ENCODE measurements at places on chromosomes 3 and 15. TPM values are rescaled to one million over a fixed set of nuclear protein-coding genes. Genes with fewer than 3 reads are reported as not detected.

- no peak for DNase-seq
Measured at GRCh38 chr3:13317596-13318320, 102.4 kb downstream of the NUP210 start.

The BUB1B gene
- 1.2 TPM for total RNA-seq

- DNase-seq, result no peak
Measured at GRCh38 chr15:99322643-99323405, 71.5 kb downstream of the LRRC28 start.

GRCh38 chr3:56971261-56971660, 89.2 kb upstream of the SPATA12 start:
- DNase-seq, result no peak

The FEZF2 gene
- not detected for total RNA-seq

GRCh38 chr3:175851541-175851940, 992.4 kb downstream of the NAALADL2 start:
- no peak for DNase-seq

GRCh38 chr3:50299929-50300680, 900 bp upstream of the HYAL3 start:
- no peak for DNase-seq

- no peak for DNase-seq
Measured at GRCh38 chr3:175383371-175383770, 524.2 kb downstream of the NAALADL2 start.

DNA sequence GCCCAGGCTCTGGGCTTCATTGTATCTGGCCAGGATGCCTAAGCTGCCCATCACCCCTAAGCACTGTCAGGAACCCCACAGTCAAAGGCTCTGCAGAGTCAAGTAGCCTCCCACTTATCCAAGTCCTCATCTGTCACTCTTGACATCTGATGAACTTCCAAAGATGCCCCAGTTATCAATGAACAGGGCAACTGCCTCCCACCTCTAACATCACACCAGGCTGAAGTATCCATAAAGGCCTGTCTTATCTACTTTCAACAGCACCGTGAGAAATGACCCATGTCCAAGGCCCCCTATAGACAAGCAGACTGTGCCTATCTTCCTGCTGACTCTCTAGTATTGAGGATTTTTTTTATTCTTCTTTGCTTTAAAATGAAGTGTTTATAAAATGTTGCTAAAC, 56.4 kb downstream of the TRIM69 start:
- DNase-seq, result no peak

The CCDC33 gene
- total RNA-seq, result not detected

- no peak for DNase-seq
Measured at GRCh38 chr15:73633991-73634495, 854 bp upstream of the NPTN start.

The CCK gene
- total RNA-seq, result not detected

GRCh38 chr15:91151781-91152563, 51.9 kb downstream of the SV2B start:
- DNase-seq, result peak; percentile 65

DNA sequence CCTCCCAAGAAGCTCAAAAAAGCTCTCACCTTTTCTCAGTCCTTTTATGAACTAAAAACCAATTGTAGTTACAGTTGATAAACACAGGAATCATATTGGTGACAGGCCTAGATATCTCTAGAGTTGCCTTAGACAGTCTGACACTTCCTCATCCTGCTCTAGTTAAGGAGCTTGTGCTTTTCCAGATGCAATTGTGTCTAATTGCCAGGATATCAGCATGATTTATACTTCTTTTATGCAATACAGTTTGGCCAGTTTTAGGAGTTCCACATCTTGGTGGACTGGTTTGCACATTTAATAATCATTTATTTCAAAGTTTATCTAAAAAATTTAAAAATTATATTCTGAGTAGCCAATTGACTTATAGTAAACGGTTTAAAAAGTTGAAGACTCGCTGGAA, 95.7 kb downstream of the DUT start:
- no peak for DNase-seq

- peak; percentile 84 for DNase-seq
Measured at GRCh38 chr15:89416339-89417183, 79.8 kb downstream of the RHCG start.

DNA sequence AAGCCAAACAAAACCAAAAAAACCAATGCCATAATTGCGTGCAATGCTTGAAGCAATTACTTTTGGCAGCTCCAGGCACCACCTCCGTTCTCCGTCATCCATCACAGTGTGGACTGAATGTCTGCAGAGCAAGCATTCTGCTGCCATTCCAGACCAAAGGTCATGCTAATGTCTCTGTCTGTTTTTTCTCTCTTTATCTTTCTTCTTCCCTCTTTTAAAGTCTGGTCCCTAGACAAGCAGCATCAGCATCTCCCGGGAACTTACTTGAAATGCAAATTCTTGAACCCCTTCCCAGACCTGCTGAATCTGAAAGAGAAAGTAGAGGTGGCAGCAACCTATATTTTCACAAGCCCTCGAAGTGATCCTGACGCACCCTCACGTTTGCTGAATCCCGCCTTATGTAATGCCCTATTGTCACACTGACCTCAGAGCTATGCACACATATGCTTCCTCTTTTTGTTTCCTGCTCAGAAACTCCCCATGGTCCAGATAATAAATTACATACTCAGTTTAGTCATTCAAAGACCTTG, 297.3 kb upstream of the PROK2 start:
- no peak for DNase-seq

The OR4F6 gene
- not detected for total RNA-seq

The SKOR1 gene
- 0.24 TPM for total RNA-seq

- DNase-seq, result no peak
Measured at GRCh38 chr15:68843425-68844311, 23.0 kb upstream of the ANP32A start.

- no peak for DNase-seq
Measured at GRCh38 chr15:25407950-25408349, 30.9 kb downstream of the UBE3A start.

GRCh38 chr3:114939920-114940319, 207.2 kb downstream of the ZBTB20 start:
- DNase-seq, result no peak

The CNTN3 gene
- total RNA-seq, result 2.9 TPM

GRCh38 chr15:58407236-58407775, 24.5 kb upstream of the LIPC start:
- DNase-seq, result no peak

The PML gene
- total RNA-seq, result 11.0 TPM

DNA sequence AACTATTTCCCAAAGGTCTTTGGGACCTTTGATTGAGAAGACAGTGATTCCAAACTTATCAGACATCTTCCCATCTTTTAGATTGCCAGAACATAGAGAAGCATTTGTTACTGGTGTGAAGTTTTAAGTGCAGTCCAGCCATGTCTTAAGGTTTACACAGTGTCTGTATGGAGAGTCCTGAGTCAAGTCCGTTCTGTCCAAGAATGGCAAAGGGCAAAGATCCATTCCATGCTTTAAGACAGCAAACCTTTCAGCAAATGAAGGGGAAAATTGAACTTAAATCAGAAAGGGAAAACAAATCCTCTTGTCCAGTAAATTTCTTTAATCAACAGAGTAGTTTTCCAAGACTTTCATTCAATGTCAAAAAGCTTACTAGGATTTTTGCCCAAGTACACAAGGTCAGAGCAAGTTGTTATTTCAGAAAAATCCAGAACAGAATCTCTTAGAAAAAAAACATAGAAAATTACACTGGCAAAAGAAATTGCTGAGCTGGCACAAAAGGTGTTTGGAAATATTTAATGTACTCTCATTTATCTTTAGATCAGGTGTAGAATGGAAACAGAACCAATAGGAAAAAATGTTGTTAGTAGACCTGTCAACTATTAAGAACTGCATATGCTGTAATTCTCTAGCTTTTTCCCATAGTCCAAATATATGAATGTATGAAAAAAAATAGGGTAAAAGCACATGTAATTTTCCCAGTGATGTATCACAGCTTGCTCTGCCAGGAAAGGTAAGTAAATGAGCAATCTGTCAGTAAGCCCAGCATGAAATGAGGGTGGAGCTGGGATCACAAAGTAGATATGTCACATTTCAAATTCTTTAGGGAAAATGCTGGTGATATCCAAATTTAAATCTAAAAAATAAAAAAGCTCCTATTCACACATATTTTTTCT, 1099.9 kb downstream of the TUSC7 start:
- DNase-seq, result no peak

The GPR62 gene
- 0.09 TPM for total RNA-seq

The SOX14 gene
- total RNA-seq, result not detected

GRCh38 chr15:67826717-67827561, 1.6 kb downstream of the SKOR1 start:
- DNase-seq, result no peak

DNA sequence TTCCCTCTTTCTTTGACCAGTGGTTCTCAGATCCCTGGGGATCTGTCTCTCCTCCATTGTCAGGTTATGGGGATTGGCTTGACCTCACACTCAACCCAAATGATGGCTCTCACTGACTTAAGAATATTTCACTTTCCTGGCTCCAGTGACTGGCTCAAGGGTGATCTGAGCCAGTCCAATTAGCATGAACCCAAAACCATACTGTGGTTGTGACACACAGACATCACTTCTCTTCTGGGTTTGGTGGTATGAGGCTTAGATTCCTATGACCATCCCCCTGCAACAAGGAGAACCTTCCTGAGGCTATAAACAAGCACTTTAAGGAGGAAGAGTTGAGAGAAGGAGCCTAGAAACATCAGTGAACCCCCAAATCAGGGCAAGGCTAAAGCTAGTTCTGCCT, 85.8 kb downstream of the KCNAB1 start:
- DNase-seq, result no peak

DNA sequence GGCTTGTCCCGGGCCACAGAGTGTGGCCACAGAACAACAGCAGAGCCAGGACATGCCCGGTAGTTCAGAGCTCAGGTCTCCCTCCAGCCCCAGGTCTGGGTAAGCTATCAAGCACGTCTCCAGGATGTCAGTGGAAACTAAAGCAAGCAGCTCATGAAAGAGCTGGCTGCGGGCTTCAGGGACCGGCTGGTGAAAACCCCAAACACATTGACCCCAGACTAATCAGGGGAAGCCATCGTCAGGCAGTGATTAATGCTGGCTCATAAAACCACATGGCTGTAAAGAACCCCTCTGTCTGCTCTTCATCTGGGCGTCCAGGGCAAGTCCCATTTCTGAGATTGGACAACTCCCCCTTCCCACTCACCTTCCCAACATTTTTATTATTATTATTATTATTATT, 37.8 kb downstream of the LMCD1 start:
- DNase-seq, result no peak

The TMIE gene
- 0.31 TPM for total RNA-seq

DNA sequence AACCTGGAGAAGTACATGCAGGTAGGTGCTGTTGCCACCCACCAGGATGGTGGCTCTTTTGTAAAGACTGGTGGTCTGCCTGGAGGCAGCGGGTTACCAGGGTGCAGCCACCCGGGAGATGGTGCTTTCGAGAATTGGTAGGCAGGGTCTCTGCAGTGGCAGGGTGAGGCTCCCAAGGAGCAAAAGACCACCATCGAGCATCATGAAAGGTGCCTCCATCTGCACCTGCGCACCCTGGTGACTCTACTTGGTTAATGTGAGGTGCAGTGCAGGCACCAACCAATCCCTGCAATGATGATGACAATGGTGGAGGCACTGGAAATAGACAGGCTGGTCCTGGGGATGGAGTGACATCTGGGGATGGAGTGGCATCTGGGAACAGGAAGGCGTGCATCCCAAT, 236.7 kb downstream of the ADAMTS17 start:
- DNase-seq, result no peak

The TPM1 gene
- total RNA-seq, result 264 TPM

The CBLB gene
- 11.3 TPM for total RNA-seq

DNA sequence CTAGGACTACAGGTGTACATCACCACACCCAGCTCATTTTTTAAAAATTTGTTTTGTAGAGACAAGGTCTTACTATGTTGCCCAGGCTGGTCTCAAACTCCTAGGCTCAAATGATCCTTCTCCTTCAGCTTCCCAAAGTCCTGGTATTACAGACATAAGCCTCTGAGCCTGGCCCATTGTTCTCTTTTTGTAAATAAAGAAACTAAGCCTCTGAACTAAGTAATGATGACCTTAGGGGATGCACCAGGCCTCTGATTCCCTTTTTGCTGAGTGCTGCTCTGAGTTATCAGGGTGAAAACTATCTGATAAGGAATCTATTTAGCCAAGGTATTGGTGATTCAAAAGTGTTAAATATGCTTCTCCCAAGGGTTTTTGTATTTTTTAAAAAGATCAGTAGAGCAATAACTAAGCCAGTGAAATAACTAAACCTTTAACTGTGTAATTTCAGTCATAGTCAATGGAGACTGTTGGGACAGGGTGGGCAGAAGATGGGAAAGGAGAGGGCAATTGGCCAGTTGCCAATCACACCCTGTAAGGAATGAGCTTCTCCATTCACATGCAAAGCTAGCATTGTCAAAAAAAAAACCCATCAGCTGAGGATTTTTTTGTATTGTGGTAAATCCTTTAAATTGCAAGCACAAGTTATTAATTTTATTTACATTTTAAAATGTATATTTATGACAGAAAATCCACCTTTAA, 194.8 kb upstream of the PFN2 start:
- DNase-seq, result no peak

DNA sequence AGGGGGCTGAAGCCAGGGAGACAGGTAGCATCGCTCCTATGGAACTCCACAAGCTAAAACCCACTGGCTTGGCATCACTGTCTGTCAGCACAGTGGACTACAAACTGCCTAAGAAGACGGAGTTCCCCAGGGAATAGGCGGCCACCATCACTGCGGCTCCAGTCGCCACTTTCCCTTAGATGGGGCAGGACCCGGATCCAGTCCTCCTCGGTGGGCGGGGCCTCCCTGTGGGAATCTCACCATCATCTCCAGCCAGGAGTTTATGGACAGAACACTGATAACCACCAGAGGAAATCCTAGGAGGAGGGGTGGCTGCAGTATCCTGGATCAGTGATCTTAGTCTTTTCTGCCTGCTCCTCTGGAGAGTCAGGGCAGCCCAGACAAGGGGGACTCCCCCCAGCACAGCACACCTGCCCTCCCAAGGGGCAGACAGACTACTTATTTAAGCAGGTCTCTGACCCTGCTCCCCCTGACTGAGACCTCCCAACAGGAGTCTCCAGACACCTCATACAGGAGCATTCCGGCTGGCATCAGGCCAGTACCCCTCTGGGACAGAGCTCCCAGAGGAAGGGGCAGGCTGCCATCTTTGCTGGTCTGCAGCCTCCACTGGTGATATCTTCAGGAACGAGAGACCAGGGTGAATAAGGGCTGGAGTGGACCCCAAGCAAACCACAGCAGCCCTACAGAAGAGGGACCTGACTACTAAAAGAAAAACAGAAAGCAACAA, 435.6 kb upstream of the RASGRP1 start:
- no peak for DNase-seq

DNA sequence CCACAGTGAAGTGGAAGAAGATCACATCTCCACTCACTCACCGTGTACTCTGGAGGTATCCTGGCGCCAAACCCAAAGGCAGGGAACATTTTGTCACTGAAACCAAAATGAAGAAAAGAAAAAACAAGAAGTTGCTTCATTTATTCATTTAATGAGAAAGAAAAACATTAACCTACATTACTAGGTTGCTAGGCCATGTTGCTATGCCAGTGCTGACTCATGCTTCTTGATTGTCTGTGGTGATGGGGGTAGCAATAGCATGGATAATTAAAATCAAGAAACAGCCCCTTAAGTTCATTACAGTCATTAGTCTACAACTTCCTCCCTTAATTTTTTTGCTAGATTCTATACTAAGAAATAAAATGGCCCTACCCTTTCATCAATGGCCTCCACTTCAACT, 52.7 kb upstream of the MRPL3 start:
- no peak for DNase-seq

The BFSP2 gene
- not detected for total RNA-seq
